ENCODE measurements at places on chromosomes 5 and 9.

- DNase-seq: no peak
Observed at GRCh38 chr9:34998266-34998665, 8.7 kb downstream of the DNAJB5 start.

- no peak for DNase-seq
Observed at GRCh38 chr5:43469671-43470391, 13.8 kb downstream of the TMEM267 start.

GRCh38 chr5:116534964-116535651, 39.5 kb downstream of the SEMA6A start:
- no peak for DNase-seq

- DNase-seq: no peak
Observed at GRCh38 chr9:38527503-38527902, 92.9 kb downstream of the ANKRD18A start.

GRCh38 chr9:127561491-127562278, 50.4 kb upstream of the STXBP1 start:
- no peak for DNase-seq

- peak; percentile 43 for DNase-seq
Observed at GRCh38 chr9:94922098-94922607, 195.7 kb downstream of the AOPEP start.

DNA sequence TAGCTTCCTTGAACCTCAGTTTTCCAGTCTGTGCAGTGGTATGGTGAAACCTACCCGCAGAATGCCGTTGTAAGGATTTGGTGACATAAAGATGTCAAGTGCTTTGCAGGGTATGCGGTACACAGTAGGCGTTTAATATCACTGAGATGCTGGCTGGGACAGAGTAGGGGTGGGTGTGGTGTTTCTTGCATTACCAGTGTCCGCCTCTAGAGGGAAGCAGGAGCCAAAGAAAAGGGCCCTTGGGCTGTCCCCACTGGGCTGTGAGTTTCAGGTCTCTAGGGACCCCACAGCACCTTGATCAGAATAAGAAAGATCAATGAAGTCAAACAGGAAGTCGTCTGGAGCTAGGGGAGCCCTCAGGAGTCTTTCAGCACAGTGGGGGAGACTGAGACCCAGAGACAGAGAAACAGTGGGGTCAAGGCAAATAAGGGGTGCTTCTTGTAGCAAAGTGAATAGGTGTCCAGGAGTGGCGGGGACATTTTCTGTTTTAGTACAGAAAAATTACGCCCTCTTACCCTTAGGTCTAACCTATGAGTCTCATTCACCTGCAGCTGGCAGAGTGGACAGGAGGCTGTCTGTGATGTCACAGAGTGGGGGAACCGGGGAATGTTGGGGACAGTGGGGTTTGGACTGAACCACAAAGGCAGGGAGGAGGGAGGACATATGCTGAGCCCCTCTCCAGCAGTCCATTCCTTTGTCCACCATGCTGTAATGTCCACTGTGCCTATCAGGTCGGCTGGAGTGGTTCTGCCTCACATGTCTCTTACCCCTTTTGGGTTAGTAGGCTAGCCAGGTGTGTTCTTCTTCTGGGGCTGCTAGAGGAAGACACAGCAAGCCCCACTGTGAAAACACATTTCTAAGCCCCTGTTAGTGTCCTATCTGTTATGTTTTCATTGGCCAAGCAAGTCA, 4.7 kb upstream of the TEX53 start:
- no peak for DNase-seq

GRCh38 chr9:70412832-70413463, 1.5 kb downstream of the KLF9 start:
- no peak for DNase-seq

- no peak for DNase-seq
Observed at GRCh38 chr5:180860273-180860886, 696 bp downstream of the ZFP62 start.

- DNase-seq: no peak
Observed at GRCh38 chr5:158841481-158842276, 258.0 kb downstream of the EBF1 start.

- DNase-seq: no peak
Observed at GRCh38 chr5:142486020-142486419, 161.2 kb upstream of the SPRY4 start.

- DNase-seq: no peak
Observed at GRCh38 chr9:114621975-114622609, 11.0 kb downstream of the TMEM268 start.

DNA sequence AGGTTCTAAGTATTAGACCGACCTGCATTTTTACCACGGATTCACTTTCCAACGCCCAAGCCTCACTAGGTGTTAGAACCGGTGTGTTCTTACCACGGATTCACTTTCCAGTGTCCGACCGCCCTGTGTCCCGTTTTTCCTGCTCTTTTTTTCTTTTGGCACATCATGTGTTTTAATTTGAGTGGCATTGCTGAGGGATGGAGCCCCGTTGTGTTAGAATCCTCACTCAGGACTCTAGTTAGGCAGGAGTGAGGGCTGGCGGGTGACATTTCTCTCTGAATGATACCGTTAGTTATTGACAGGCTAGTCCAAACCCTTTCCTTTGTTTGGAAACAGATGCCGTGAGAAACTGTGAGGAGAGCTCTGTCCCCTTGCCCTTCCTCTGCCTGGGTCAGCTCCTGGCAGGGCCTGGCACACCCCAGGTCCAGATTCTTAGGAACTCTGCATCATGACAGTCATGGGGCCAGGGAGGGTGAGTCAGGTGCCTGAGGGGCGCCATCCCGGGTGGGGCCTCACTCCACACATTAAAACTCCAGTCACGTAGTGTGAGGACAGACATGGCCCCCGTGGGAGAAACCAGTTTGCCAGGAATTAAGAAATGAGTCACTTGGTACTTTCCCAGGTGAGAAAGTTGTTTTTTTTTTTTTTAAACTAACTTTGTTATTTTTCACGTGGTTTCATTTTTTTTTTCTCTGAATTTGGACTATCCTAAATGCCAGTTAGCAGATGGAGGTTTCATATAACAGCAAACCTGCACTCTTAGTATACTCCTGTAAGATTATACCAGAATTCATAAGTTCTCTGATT, 15.8 kb downstream of the EXOC3 start:
- DNase-seq: no peak

GRCh38 chr9:71685394-71685793, 82.9 kb downstream of the CEMIP2 start:
- DNase-seq: no peak

DNA sequence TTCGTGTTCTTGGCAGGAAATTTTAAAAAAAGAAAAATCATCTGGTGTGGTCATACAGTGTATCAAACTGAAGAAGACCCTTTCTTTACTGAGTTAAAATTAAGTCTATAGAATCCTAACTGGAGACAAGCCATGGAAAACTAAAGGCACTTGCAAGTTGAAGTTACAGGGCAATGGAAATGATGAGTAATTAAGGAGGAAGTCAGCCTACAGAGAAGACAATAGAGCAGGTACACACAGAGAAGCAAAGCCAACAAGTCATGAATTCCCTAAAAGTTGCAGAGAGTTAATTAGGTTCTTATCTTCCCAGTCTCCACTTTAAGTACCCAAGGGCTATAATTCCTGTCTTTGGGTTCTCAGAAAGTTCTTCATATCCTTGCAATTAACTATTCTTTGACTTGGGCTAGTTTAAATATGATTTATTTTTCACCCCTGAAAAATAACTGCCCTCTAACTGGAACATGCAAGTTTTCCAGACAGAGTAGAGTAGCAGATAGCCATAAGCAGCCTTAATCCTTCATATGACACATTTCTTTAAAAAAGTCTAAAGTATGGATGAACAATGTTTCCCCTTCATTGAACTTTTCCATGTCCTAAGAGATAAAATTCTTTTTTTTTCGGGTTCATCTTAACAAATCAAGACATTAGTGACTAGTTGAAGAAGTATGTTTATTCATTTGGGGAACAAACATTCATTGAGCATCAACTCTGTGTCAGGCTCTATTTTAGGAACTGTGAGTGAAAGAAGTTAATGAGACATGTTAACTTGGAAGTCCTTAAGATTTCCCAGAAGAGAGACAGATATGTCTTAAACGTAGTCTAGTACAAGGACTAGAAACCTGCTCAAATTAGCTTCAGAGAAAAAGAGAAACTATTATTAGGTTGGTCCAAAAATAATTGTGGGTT, 5.2 kb upstream of the ITGA2 start:
- DNase-seq: no peak

DNA sequence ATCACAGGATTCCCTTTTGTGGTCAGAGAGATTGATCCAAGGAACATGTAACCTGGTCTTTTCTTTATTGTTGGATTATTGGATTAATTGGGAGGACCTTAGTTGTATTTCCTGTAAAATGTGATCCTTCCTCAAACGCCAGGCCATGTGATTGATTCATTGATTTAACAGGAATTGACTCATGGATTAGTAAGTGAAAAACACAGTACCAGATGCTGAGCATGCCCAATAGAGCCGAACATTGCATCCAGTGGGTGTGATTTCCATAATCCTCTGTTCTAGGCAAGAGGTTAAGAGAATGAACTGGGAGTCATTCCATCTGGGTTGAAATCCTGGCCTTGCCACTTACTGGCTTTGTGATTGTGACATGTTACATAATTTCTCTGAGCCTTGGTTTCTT, 522.3 kb downstream of the MAT2B start:
- no peak for DNase-seq

- no peak for DNase-seq
Observed at GRCh38 chr9:95822583-95823431, 52.7 kb upstream of the ERCC6L2 start.

GRCh38 chr5:110956913-110957813, 114.3 kb upstream of the TSLP start:
- no peak for DNase-seq

DNA sequence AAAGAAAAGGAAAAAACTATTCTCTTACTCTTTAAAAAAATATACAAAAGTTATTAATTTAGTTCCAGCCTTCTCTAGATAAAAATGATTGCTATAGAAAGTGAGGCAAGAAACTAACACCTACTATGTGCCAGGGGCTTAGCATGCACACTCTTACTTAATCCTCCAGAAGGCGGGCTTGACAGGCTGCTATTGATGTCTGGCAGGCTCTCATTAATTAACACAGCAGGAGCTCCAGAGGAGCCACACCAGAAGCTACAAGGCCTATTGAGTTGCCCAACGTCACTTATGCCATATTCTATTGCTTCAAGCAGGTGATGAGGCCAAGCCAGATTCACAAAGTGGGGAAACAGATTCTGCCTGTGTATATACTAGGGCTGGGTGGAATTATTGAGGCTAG, 54.6 kb upstream of the CLINT1 start:
- DNase-seq: no peak

- no peak for DNase-seq
Observed at GRCh38 chr9:3515405-3515804, 10.4 kb downstream of the RFX3 start.

- DNase-seq: no peak
Observed at GRCh38 chr5:18967637-18968036, 1020.4 kb downstream of the CDH18 start.

GRCh38 chr9:97638666-97639065, 5.0 kb downstream of the NCBP1 start:
- DNase-seq: no peak

DNA sequence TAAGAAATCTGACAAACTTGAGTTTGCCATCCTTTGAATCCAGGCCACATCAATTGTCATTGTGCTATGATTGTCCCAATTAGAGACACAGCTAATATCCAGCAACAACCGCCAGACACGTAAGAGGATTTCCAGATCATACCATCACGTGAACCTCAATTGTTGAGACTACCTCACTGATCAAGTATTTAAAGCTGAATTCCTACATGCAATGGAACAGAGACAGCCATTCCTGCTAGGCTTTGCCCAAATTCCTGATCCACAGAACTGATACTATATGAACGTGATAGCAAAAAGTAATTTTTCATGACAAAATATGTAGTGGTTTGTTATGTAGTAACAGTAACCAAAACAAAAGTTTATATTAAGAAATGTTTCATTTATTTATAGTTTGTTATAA, 657.7 kb downstream of the PRR16 start:
- DNase-seq: no peak

DNA sequence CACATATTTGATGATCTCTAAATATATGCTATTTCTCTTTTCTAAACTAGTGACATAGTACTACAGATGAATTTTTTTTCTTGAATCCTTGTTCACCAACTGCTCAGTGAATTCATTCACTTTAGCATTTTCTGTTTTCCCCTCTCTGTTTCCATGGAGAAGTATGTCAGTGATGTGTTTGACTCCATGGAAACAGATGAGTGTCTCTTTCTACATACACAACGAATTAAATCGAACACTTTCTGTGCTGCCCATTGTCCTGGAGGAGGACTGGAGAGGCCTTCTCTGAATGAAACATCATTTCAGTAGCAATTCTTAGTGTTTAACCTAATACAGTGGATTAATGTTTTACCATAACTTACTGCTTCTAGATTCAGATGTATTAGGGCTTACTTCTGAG, 9.5 kb downstream of the INVS start:
- DNase-seq: no peak

- no peak for DNase-seq
Observed at GRCh38 chr5:35926389-35927051, 11.9 kb downstream of the CAPSL start.

DNA sequence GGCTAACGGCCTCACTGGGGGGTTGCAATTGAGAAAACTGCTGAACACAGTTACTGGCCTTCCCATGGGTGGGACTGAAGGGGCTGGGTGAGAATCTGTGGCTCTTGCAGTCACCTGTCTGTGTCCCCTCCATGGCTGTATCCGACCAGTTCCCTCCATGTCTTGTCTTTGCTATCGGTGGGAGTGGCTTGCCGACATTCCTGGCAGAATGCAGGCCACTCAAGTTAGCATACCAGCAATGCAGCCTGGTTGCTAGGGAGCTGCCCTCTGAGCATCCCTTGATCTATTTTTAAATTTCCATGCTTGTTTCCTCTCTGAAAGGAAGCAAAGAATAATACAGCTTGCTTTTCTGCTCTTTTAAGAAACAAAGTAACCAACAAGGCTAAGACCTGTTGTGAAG, 1509.7 kb upstream of the WWC1 start:
- DNase-seq: no peak

GRCh38 chr5:6565492-6565891, 67.4 kb downstream of the NSUN2 start:
- DNase-seq: no peak

Data from cerebellar nuclear complex (tissue), 1 donor.